AML-193 (cell line): ENCODE measurements at places on chromosomes 16 and 17.

DNA sequence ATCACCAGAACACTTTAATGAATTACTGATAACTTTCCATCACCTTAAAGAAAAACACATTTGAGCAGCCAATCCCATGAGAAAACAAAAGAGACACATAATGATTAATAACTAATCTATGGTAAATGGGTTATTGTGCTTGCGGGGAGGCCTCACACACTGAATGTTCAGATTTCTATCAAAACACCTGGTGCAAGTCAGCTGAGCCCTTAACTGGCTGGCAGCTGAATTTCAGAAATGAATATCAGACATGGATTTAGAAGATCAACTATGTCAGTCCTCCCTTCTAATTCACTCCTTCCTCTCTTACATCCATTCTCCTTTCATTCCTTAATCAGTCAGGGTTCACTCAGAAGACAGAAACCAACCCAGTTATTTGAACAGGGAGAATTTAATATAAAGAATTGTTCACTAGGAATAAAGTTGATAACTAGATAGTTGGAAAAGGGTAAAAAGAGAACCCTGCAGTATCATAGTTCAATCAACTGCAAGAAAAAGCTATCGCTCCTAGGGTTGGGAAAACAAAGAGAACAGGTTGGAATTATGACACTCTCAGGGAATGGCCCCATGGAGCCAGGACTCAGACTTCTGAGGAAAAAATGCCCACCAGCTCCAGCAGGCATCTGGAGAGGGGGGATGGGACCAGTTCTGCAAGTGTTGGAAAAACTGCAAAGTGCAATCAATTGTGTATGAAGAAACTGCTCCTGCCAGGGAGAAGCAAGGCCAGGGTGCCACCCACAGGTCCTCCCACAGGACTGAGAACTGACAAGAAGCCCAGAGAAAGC, 577.1 kb upstream of the CDH5 start:
- no peak for DNase-seq

DNA sequence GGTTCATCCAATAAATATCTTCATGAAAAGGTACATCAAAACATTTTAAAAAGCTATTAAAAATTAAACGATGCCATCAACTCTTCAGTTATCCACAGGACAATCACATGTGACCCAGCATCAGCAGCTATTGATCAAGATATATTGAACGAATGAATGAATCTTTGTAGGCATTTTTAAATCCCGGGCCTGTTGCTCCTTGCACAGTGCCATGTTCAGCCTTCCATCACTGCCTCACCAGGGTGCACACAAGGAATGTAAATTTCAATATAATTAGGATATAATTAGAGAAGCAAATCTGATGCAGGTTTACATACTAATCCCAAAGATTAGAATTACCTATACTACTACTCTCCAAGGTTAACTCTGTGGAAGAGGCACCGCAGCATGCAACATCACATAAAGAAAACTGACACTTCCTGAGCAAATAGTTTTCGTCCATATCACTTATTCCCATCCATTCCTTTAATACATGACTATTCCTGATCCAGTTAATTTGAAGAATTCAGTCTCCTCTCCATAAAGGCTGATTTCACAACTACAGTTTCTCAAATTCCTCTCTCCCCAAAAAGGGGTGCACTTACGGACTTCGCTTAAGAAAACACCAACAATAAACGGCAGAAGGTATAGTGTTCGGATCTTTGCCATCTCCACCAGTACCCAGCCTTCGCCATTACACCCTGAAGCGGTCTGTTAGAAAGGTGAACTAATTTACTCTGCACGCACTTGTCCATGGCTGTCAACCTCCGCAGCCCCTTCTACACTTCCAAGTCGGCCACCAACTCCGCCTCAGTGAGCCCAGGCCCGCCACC, 938 bp downstream of the NCOR1 start:
- DNase-seq, result no peak

- DNase-seq, result no peak
Observed at GRCh38 chr17:76032073-76032779, 5.1 kb upstream of the EVPL start.

GRCh38 chr17:66814570-66814969, 20.3 kb upstream of the CACNG5 start:
- no peak for DNase-seq

DNA sequence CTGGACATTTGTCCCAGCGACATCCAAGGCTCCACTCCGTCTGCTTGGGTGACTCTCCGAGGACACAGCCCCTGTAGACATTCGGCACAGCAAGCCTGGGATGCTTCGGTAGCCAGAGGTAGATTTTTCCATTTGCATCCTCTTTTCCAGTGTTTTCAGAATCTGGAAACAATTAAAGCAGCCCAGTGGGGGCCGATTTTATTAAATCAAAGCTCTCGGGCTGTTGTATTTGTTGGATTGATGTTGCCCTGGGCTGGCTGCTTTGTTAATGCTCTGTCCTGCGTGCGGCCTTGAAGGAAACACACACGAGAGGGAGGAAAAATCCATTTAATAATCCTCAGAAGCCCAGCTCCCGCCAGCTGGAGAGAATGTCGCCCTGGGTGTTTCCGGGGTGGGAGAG, 158.1 kb upstream of the CIBAR2 start:
- no peak for DNase-seq

DNA sequence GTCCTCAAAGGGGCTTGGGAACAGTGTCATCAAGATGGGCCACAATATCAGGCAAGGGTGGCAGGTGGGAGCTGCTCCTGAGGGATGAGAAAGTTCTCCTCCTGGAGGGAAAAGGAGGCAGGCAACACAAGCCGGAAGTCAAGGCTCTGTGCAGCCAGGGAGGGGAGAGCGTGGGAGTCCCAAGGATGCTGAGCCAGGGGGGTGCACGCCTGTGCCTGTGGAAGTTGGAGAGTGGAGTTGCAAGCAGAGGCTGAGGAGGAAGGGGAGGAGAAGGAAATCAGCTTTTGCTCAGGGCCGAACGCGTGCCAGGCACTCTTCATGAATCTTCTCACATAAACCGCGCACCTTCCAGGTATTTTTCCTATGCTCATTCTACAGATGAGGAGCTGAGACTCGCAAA, 7.4 kb upstream of the SLC13A2 start:
- DNase-seq, result no peak

- DNase-seq, result no peak
Observed at GRCh38 chr16:72468582-72468981, 296.6 kb upstream of the PMFBP1 start.

DNA sequence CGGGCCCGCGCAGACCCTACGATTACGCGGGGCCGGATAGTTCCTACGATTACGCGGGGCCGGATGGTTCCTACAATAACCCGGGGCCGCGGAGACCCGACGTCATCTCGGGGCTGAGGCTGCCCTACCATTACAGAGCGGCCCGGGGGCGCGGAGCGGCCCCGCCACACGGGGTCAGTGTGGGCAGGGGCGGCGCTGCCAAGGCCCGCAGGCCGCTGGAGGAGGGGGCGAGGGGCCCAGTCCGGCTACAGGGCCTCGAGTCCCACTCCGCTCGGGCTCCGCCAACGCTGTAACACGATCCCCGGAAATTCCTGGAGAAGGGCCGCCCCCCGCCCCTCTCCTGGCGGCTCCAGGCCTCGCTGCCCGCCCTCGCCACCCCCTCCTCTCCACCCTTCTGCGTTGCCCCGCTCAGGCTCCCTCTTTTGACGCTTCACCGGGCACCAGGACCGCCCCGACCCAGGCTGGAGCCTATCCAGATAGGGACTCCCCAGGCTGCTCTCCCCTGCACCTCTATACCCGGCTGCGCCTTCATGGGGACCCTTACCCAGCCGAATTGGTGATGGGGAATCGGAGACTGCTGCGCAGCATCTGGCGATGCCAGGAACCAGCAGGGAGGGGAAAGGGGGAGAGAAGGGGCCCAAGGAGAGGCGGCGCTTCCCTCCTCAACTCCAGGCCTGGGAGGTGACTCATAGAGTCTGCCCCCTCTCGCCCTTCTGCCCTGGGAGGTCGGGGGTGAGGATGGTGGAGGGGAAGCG, at the start of gene RAB34:
RAB34 (minus strand) TSS at position 291 of the 755 bp plus-strand sequence. CDS start 602 bp downstream, outside the sequence.
- no peak for DNase-seq

DNA sequence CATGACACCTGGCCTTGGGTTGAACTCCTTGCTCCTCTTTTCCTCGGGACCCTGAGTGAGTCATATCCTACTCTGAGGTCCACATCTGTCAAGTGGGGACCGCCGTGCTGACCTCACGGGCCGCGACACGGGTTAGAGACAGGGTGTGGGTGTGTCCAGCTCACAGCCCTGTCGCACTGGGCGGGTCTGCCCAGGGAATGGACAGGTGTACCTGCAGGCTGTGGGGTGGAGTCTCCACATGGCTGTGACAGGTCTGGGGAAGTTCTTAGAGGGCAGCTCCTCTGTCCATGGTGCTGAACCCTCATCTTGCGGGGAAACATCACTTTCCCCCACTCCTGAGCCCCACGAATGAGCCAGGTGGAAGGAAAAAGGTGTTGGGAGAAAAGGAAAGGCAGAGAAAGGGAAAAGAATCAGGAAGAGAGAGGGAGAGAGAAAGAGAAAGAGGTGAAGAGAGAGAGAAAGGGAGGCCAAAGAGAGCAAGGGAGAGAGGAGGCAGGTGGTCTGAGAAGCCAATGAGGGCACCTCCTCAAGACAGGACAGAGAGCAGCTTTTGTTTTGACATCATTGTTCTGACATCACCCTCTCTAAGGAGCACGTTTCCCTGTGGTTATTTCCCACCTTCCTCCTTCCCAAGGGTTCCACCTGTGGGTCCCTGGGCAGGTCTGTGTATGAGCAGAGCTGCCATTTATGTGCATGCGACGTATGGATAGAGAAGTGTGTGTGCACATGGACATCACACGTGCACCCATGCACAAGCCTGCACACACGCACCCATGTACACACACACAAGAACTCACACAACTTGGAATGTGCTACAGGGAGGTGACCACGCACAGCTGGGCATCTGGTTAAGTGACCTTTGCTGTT, 32.6 kb upstream of the CBFA2T3 start:
- no peak for DNase-seq

DNA sequence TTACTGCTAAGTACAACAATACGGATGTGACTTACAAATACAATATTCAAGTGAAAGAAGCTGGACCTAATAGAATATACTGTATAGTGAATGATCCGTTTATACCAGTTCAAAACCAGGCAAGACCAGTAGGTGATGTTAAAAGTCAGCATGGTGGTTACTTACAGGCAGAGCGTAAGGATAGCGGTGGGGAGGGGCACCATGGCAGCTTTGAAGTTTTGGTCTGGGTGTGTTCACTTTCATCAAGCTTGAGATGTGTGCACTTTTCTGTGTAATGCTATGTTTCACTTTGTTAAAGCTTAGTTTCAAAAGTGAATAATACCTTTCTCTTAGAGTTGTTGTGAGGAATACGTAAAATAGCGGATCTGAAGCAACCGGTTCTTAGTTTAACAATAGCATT, 16.5 kb upstream of the SLC35G3 start:
- no peak for DNase-seq

DNA sequence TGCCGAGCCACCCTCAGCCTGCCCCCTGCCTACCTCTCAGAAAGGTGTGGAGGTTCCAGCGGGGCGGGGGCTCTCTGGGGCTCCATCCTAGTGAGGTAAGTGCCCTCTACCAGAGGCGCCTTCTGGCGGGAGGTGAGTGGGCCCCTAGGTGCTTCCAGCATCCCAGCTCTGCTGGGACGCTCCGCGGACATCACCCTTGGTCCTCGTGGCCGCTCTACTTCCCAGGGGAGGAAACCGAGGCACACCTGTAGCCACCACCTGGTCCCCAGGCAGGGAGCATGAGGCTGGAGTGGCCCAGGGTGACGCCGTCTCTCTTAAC, 1.4 kb downstream of the MCRIP2 start:
- DNase-seq, result no peak

DNA sequence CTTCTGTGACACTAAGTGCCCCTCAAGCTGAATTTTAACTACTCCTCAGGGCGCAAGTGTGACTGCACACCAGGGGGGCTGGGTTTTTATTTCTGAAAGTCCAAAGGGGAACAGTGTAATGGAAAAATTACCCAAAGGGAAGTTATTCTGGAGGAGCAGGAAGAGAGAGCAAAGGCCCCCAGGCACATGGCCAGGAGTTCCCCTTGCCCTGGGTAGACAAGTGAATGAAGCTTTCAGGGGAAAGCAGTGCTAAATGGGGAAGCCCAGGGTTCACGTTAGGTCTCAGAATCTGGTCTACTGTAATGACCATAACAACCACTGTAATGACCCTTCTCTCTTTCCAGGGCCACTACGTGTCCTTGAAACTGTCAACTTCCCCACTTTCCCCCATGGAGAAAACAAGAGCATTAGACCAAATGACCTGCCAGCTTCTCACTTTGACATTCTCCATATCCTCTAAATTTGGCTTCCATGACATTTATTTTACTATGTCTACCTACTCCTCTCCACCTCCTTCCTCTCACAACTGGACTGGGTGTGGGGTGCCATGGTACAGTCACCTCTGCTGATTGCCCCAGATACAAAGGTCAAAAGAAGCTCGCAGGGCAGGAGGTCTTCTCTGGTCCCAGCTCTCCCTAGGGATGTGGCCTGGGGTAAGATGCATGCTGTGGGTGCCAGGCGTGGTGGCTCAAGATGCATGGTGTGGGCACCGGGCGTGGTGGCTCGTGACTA, 34.1 kb upstream of the MMP2 start:
- peak; percentile 72 for DNase-seq

- DNase-seq, result no peak
Observed at GRCh38 chr17:31789707-31790505, 69.1 kb downstream of the COPRS start.

DNA sequence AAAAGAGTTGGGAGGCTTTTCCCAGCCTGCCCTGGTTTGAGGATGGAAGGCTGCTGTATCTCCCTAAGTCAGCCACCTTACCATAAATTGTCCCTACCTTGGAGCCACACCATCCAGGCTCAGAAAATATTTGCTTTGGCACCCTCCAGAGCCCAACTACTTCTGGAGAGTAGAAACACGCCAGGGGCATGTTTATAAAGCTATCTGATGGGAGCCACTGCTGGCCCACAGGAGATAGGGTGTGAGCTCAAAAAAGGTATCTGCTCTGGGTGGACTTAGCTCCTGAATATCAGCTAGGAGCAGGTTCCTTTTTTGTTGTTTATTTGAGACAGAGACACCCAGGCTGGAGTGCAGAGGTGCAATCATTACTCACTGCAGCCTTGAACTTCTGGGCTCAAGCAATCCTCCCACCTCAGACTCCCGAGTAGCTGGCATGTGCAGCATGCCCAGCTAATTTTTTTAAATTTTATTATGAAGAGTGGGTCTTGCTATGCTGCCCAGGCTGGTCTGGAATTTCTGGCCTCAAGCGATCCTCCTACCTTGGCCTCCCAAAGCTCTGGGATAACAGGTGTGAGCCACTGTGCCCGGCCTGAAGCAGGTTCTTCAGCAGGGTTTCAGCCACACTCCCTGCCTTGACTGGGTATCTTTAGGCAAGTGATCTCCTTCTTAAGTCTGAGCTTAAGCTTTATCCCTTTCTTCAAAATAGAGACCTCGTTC, 147.1 kb downstream of the SALL1 start:
- DNase-seq, result no peak
